ENCODE measurements at places on chromosomes 6 and 20.

GRCh38 chr20:24160563-24161281, 172.1 kb upstream of the GGTLC1 start:
- DNase-seq: no peak

DNA sequence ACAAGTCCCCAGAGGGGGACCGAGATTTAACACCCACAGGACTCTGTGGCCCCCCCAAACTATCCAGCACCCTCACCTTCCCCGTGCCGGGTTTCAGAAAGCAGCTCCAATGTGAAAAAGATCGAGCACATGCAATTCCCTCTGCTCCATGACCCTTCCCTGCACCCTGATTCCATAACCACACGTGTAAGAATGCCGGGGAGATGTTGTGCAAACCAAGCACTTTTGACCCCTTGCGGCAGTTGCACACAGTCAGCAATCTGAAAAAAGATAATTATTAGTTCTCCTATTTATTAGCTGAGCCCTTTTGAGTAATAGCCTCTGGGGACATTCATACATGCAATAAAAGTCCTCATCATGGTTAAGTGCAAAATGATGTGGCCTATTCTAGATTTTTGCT, 13.0 kb downstream of the FOXQ1 start:
- no peak for DNase-seq

DNA sequence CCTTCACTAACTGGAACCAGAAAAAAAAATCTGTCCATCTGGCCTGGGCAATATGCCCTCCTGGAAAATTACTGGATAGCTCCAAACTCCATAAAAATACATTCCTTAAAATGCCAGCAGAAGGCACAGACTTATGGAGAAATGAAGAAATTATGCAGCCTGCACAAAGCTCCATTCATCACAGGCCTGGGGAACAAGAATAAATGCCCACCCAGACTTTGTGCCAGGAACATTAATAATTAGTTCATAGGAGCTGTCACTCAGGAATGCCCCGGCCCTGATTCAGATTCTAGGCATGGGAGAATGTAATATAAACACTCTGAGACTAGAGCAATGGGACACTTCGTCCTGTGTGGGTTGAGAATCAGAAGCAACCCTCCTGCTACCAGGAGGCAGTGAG, 199.3 kb downstream of the OTOR start:
- DNase-seq: no peak

- no peak for DNase-seq
Measured at GRCh38 chr6:118771253-118771652, 119.9 kb upstream of the CEP85L start.

DNA sequence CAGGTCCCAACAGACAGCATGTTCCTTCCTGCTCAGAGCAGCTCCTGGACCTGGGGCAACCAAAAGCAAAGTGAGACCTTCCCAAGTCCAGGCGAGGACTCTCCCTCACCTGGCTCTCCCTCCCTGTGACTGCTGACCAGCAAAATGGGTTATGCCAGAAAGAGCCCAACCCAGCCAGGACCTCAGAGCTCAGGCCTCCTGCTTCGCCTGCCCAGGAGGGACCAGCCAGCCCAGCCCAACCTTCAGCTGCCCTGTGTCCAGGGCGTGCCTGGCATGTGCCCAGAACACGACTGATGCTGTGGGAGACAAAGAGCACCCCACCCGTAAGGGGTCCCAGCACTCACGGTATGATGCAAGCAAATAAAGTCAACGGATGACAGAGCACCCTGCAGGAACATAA, 74.0 kb upstream of the CST7 start:
- no peak for DNase-seq

Data from tibial nerve (tissue), 4 donors.